ENCODE measurements at places on chromosomes 7 and 10.

DNA sequence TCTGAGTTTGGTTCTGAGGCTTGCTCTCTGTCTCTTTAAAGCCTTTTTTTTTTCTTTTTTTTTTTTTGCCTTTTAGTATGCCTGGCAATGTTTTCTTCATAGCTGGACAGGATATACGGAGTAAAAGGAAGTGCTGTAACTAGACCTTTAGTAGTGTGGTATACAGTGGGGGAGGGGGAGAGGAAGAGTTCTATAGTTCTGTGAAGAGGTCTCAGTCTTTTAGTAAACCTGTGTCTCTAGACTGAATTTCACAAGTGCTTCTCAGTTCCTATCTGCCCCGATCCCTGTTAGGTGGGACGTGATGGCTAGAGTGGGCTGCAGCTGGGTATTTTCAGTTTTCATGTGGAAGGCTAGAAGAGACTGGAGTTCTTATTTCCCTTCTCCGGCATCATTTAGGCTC is 3.1 kb upstream of the ABCC2 start:
- DNase-seq = no peak

- DNase-seq = no peak
Measured at GRCh38 chr7:100189061-100189460, 11.3 kb downstream of the STAG3 start.

DNA sequence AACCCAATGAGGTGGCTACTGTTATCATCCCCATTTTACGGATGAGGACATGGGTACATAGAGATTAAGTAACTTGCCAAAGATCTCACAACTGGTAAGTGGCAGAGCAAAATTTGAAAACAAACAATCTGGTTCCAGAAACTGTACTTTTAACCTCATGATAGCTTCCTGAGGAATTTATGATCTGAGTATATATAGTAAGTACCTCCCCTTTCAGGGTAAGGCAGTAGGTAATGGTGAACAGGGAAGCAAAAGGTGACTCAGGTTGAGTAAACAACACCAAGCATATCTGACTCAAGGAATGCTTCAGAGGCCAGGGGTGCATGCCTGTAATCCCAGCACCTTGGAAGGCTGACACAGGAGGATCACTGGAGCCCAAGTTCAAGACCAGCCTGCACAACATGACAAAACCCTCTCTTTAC is 21.1 kb downstream of the KLLN start:
- DNase-seq = no peak

GRCh38 chr7:95933618-95934017 is 161.3 kb downstream of the DYNC1I1 start:
- no peak for DNase-seq

- DNase-seq = peak; percentile 71
Measured at GRCh38 chr10:91796331-91797047, 1.7 kb upstream of the TNKS2 start.

GRCh38 chr7:94045581-94045980 is 41.4 kb upstream of the BET1 start:
- DNase-seq = no peak

DNA sequence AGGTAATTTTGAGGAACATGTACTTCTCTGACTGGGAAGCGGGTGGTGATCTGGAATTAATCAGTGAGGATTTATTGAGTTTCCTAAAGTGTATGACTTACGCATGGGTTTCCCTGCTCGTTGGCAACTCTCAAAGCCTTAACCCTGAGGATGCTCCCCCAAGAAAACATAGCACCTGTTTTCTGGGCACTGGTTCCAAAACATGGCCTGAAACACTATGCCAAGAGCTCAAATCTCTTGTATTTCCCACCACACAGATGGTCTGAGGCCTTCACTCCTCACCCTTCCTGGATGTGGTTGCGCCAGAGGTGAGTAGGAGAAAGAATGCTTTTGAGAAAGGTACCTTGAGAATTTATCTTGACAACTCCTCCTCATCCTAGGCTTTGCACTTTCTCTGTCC is 250.4 kb downstream of the FZD1 start:
- no peak for DNase-seq

All from stimulated activated CD4-positive, alpha-beta T cell treated with anti-CD3 and anti-CD28 coated beads, Interleukin-15, amount 100 ng/mL, for 24 hours (primary cell).